Upper lobe of right lung (tissue), 1 donor: ENCODE measurements at places on chromosomes 12 and 14. TPM values are rescaled to one million over a fixed set of nuclear protein-coding genes. Genes with fewer than 3 reads are reported as not detected.

DNA sequence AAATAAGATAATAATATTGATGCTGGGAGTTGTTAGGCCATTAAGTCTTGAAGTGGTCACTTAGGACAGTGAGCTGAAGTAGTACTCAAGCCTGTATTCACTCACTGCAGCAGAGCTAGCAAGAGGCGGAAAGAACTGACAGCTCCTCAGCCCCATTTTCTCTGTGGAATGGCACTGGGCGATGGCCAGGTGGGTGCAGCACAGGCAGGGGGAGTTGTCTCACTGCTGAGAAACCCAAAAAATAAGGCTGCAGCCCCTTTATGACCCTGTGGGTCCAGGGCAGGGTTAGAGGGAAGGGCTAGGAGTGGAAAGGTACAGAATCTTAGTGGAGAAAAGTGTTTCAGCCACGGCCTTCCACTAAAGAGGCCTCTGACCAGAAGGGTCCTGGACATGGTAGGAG, 35.5 kb downstream of the PDZRN4 start:
- DNase-seq = no peak

- no peak for DNase-seq
Observed at GRCh38 chr12:77343291-77343690, 277.9 kb upstream of the E2F7 start.

The VWF gene
- 729 TPM for total RNA-seq

- DNase-seq = peak; percentile 29
Observed at GRCh38 chr12:2668816-2669215, 126.0 kb upstream of the FKBP4 start.

DNA sequence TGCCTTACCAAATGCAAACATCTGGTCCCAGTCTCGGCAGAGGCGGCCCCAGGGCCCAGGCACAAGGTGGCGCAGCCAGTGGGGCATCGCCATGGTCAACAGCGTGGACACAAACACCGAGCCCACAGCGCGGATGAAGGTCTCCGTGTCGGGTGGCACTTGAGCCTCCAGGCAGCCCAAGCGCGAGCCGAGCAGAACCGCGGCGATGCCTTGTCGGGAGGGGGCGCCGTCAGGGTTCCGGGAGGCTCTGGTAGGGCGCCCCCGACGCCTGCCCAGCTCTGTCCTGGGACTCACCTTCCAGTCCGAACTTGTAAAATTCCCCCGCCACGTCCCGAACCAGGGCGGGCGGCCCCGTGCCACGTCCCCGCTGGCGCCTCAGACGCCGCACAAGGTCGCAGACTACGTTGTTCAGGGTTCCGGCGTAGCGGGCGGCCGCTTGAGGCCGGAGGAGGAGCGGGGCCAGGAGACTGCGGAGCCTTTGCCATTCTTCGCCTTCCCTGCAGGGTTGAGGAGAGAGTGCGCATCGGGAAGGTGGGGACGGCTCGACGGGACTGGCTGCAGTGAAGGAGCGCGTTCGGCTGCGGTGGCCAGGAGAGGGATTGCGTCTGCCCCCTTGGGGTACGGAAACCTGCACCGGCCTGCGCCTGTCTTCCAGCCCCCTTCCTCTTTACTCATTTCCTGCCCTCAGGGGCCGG, 1.7 kb downstream of the CYP27B1 start:
- DNase-seq = peak; percentile 79

The RNASE1 gene
- 888 TPM for total RNA-seq

- DNase-seq = no peak
Observed at GRCh38 chr12:88998421-88998820, 353.9 kb downstream of the DUSP6 start.

- DNase-seq = no peak
Observed at GRCh38 chr14:51566831-51567582, 84.7 kb upstream of the FRMD6 start.
